ENCODE measurements at places on chromosomes 13 and 19.

- no peak for DNase-seq
Observed at GRCh38 chr13:75373988-75374387, 108.0 kb downstream of the TBC1D4 start.

DNA sequence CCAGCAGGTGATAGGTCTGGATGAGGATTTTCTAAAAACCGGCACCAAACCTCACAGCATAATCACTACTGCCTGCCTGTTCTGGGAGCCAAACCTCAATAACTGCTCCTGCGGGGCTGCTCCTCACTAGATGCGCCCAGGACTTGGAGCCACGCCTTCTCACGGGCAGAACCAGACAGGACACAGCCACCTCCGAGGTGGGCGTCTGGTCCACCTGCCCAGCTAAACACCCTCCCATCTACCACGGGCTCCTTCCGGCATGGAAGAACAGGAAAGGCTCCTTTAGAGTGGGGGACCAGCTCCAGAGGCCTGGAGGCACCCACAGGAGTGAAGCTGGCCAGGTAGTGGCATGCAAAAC is 73.5 kb downstream of the PEPD start:
- DNase-seq, result no peak

DNA sequence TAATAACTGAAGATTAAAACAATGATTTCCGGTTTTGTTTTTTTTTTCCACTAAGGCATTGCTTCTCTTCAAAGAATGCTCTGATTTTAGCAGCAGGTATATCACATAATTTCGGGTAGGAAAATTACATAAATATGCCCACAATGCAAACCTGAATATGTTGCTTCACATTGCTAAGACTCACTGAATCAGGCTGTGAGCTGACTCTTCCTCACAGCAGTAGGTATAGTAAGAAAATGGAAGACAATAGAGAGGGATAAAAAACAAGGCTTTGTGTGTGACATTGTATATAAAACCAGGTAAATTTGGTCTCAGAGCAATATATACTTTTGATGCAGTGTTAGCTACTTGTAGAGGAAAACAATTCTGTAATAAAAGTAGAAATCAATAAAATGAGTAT is 1355.0 kb downstream of the OLFM4 start:
- no peak for DNase-seq

GRCh38 chr19:30692181-30692811 is 320.1 kb downstream of the ZNF536 start:
- no peak for DNase-seq

- DNase-seq, result no peak
Observed at GRCh38 chr13:40274103-40274502, 392.3 kb downstream of the FOXO1 start.

DNA sequence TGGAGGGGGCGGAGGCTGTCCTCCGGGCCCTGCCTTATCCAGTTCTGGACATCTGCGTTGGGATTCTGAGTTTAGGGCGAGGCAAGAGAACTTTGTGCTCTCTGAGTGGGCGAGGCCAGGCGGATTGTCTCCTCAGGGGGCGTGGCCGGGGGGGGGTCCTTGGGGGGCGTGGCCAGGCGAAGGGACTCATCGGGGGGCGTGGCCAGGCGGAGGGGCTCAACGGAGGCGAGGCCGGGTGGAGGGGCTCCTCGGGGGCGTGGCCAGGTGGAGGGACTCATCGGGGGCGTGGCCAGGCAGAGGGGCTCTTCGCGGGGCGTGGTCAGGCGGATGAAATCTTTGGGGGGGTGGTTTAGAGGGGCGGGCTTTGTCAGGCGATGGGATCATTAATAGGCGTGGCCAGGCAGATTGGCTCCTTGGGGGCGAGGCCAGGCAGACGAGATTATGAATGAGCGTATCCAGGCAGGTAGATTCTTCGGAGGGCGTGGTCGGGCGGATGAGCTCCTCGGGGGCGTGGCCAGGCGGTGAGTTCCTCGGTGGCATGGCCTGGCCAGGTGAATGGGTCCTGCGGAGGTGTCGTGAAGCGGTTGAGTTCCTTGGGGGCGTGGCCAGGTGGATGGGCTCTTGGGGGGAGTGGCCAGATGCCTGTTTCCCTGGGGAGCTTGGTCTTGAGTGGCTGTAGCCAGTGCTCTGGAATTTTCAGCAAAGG is 10.3 kb upstream of the CACNG7 start:
- no peak for DNase-seq

GRCh38 chr19:7879836-7880235 is 5.6 kb upstream of the PRR36 start:
- DNase-seq, result no peak

- DNase-seq, result no peak
Observed at GRCh38 chr13:106796280-106797047, 228.5 kb upstream of the ARGLU1 start.
